SHP77 (cell line): ENCODE measurements at places on chromosomes 7 and 10.

DNA sequence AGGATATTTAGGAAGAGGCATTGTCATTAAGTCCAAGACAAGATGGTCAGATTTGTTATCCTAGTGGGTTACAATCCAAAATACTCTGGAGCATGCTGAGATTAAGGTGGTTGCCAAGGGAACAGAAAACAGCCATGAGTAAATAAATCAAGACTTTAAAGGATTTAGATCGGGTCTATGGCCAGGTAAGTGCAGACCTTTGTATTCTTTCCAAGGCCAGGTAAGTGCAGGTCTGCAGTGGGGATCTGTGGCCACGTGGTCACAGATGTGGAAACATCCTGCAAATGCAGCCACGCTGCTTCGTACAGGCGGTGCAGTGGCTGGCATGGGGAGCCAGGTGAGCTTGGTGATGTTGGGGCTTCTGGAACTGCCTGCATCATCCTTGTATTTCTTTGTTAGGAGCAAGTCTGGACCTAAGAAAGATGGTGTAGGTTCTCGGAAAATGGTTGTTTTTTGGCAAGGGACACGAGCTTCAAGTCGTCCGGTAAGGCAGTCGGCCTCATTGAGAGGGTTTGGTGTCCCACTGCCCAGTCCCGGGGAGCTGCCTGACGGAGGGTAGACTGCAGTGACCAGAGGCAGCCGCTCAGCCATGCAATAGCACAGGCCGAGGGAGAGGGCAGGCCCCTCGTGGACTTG is 21.8 kb downstream of the ZNF775 start:
- no peak for DNase-seq

DNA sequence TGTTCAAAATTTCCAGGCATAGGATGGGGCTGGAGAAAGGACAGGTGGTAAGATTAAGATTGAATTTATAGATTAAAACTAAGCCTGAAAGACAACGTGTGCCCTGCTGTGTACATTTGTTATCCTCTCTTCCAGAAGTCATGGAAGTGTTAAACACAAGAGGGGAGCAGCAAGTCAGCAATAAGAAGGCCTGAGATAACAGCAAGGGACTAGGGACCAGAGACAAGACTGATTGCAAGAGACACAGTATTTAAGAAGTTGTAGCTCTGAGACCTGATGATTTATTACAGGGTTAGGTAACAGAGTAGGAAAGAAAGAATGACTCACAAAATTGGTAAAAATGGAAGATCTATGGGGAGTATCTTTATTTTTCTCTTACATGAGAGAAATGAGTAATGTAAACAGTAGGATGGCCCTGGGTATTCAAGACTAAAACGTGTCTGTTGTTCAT is 55.7 kb upstream of the COL1A2 start:
- DNase-seq = no peak

DNA sequence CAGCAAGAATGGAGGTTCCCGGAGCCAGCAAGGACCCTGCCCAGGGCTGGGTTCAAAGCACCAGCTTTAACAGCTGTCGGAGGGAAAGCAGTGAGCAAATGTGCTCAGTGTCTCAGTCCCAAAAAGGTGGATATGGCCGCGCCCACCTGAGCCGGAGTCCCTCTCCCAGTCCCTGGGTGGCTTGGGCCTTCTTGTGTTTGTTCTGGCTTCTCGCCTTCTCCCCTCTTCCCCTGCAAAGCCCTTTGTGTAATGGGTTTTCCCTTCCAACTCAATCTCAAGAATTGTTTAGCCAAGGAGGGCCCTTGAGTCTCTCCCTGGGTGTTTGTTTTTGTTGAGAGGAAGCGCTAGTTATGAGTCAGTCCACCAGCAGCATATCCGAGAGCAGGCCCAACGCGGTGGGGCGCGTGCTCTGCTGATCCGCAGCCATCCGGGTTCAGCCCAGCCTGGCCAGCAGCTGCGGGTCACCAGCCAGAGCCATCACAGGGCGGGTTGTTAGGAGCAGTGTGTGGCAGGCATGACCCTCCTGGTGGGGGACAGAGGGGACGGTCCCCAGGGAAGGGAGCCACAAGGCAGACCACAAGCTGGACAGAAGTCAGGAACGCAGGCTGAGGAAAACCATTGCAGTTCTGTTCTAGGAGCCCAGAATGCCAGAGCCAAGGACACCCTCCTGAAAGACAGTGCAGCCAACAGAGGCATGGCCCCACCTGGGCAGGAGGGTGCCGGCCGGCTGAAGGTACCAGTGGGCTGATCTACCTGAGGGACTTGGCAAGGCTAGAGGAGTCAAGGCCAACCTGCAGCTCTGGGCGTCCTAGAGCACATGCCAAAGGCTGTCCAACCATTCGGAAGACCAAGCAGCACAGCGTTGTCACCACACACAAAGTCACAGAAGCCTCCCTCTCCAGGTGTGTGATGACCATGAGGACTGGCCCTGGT is 21.3 kb downstream of the CALML3 start:
- DNase-seq = peak; percentile 18

DNA sequence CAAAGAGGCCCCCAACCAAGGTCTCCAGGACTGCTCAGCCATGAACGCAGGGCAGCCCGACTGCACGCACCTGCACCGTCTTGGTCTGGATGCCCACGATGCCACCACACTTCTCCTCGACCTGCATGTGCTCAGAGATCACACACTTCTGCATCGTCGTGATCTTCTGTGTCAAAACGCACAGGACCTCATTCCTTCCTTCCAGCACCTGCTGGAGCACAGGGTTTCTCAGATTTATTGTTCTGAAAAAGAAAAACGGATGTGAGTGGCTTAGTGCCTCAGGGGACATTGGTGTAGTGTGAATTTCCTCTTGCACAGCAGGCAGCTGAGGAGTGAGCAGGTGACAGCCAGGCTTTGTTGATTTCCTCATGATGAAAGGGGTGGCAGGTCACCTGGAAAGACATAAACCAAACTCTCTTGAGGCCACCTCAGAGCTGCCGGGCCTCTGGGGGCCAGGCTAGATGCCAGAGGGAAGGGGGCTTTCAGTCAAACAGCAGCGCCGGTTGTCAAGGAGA is 38.2 kb downstream of the GSDME start:
- DNase-seq = no peak

DNA sequence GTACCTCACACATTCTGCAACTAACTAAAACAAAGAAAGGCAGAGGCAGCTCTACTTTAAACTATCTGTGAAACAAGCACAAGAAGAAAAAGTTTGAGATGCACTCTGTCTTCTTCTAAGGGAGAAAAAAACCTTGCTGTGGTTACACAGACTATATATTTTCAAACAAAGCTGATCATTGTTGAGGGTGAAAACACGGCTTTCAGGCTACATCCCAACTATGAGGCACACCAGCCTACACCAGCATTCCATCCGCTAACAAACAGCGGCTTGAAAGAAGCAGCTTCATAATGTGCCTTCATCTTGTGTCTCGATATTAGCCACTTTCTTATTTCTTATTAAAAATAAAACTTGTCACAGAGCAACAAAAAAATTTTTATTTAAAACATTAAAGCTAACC is 79.1 kb downstream of the USP6NL start:
- DNase-seq = no peak

DNA sequence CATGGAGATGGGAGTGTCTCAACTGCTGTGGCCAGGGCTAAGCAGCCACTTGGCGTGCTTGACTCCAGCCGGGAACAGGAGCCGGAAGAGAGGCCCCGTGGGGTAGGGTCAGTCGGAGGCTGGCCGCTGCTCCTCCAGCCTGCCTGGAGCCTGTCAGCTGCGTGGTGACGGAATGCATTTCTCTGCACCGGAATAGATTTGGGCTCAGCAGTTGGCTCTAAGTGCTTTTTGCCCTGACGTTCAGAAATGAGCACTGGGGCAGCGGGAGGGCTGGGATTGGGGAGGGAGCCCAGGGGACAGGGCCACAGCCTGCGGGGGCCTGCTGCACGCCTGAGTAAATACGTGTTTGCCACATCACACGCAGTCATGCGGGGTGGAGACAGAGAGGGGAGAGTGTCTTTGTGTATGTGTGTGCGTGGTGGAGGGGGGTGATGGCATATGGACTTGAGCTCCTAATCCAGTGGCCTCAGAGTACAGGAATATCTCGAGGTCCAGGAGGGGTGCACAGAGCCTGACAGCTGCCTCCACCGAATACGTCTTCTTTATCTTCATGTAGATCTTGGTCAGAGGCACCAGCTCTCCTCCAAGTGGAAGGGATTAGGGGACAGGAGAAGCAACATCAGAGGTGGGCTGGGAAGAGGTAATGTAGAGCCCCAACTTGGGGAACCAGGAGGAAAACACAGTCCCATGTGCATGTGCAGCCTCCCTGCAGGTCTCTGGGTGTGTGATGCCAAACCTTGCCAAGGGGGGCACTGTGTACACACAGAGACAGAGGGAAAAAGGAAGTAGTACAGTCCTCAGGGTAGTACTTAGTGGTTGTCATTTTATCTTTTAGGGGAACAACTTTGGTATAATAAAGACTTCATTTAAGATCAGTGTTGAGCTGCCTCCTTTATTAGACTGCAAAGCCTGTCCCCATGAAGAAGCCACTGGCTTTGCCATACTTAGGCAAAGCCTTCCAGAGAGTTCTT is 151.4 kb downstream of the CDH23 start:
- no peak for DNase-seq

GRCh38 chr7:100609958-100610357 is 2.4 kb upstream of the MOSPD3 start:
- no peak for DNase-seq

GRCh38 chr10:929960-930624 is 1.4 kb downstream of the LARP4B start:
- no peak for DNase-seq

- DNase-seq = no peak
These were observed 3.2 kb upstream of the LIPF start for GRCh38 chr10:88661018-88661417.

DNA sequence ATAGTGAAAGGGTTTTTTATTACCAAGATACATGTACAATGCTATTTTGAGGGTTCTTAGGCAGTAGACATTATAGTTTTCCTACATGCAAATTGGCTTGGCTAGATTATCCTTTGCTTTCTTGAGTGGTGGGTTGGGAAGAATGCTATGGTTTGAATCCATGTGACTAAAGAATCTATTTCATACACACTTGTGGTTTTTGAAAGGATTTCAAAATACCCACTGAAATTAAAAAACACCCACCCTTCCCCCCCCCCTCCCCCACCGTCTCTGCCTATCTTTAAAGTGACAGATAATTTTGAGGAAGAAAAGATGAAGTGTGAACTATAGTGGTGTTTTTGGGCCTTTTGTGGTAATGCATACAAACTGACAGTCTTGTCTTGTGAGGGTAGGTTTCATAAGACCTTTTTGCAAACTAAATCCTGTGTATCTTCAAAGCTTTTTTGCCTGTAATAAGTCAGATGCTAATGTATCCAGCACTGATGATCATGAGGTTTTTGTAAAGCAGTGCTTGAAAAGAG is 90.9 kb downstream of the TPST1 start:
- no peak for DNase-seq

DNA sequence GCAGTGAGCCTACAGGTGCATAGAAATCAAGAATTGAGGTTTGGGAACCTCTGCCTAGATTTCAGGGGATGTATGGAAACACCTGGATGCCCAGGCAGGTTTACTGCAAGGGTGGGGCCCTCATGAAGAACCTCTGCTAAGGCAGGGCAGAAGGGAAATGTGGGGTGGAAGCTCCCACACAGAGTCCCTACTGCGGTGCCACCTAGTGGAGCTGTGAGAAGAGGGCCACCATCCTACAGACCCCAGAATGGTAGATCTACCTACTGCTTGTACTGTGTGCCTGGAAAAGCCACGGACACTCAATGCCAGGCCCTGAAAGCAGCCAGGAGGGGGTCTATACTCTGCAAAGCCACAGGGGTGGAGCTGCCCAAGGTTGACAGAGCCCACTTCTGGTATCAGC is 533.5 kb downstream of the GPAM start:
- DNase-seq = no peak

DNA sequence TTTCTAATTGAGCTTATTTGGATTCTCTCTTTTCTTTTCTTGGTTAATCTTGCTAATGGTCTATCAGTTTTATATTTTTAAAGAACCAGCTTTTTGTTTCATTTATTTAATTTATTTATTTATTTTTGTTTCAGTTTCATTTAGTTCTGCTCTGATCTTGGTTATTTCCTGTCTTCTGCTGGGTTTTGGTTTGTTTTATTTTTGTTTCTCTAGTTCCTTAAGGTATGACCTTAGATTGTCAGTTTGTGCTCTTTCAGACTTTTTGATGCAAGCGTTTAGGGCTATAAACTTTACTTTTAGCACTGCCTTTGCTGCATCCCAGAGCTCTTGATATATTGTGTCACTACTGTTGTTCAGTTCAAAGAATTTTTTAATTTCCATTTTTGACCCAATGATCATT is 149.7 kb upstream of the SLC25A13 start:
- no peak for DNase-seq

DNA sequence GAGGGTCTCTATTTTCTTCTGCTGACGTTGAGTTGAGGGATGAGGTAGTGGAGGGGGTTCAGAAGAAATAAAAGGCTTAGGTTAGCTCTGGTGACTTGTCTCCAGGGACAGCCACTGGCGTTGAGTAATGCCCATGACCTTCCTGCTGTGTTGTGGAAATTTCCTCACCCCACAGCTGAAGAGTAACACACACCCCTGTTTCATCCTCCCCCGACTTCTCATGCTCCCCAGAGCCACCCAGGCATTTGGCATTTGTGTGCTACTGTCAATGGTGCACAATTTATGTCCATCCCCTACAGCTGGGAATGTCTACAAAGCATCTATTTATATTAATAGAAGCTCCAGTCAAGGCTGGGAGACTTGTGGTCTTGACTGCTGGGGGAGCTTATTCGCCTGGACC is 4.7 kb upstream of the TMEM72 start:
- no peak for DNase-seq

GRCh38 chr10:127565583-127565982 is 16.5 kb downstream of the NPS start:
- DNase-seq = no peak

GRCh38 chr7:9776900-9777299 is 1196.8 kb upstream of the PHF14 start:
- DNase-seq = no peak

GRCh38 chr7:142468871-142469665 is 211.2 kb upstream of the PRSS58 start:
- DNase-seq = no peak

DNA sequence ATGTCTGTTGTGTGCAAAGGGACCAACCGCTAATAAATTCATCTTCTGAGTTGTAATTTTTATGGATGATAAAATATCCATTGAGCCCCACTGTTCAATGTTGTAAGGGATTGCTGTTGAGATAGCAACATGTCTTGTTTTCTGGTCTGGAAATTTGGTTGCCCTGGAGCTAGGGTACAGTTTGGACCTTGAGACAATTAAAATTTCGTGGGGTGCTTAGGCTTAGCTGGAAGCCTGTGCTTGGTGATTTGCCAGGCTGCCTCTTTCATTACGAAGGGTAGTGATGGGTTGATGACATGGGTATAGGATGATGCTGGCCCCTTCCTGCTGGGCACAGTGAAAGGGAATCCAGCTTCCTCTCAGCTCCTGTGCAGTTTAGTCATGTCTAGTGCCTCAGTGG is 43.6 kb downstream of the PLCE1 start:
- DNase-seq = no peak

GRCh38 chr7:51025668-51026067 is 243.0 kb upstream of the GRB10 start:
- DNase-seq = no peak

DNA sequence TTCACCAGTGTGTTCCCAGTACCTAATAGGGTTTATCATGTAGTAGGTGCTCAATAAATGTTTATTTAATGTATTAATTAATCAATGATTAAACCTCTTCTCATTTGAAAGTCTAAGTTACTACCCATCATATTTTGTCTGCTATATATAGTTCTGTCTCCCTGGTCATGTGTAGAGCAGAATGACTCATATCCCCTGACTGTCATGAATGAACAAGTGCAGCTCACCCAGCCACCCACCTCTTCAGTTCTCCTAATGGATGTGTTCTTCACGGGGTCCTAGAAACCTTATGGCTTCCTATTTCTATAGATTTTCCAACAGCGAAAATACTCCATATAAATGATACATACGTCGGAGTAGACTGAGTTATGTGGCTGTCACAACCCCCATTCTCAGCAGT is 64.5 kb downstream of the HIF1AN start:
- DNase-seq = no peak
